ENCODE measurements at places on chromosomes 6 and 20. TPM values are rescaled to one million over a fixed set of nuclear protein-coding genes. Genes with fewer than 3 reads are reported as not detected.

DNA sequence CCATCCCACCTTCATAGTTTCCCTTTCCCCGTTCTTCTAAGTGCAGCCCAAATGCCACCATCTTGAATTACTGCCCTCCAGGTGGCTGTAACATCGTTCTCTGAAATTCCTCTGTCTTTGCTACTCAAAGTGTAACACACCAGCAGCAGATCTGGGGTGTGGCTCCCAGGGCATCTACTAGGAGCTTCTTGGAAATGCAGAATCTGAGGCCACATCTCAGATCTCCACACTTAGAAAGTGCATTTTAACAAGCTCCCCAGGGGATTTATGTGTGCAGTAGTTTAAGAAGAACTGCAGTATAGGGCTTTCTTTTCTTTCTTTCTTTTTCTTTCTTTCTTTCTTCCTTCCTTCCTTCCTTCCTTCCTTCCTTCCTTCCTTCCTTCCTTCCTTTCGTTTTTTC lies 1.7 kb upstream of the MLIP start:
- H3K36me3 ChIP-seq = no peaks in the 10 kb centered on the region
- no peak overlapping the region for H3K4me3 ChIP-seq
- no peak overlapping the region for H3K27ac ChIP-seq
- H3K27me3 ChIP-seq = no peaks in the 10 kb centered on the region
- no peak for DNase-seq

SMOC2 gene
- not detected for total RNA-seq

TEAD3 gene
- 2.2 TPM for total RNA-seq

LAMP5 gene
- not detected for total RNA-seq

FLRT3 gene
- total RNA-seq = not detected

GRCh38 chr20:61502433-61502832 lies 250.4 kb downstream of the CDH4 start:
- DNase-seq = no peak
- no peaks in the 10 kb centered on the region for H3K27me3 ChIP-seq
- no peak overlapping the region for H3K27ac ChIP-seq
- peaks cover 3% of the 10 kb centered on the region for H3K4me1 ChIP-seq
- no peaks in the 10 kb centered on the region for H3K36me3 ChIP-seq

All from activated CD4-positive, alpha-beta T cell treated with anti-CD3 and anti-CD28 coated beads, Interleukin-2, amount 10 ng/mL, durations not matched to agents 24 days and 14 days (primary cell).